ENCODE measurements at places on chromosomes 4 and X. TPM values are rescaled to one million over a fixed set of nuclear protein-coding genes. Genes with fewer than 3 reads are reported as not detected.

- no peak for DNase-seq
Observed at GRCh38 chr4:80471756-80472155, 136.2 kb downstream of the CFAP299 start.

DNA sequence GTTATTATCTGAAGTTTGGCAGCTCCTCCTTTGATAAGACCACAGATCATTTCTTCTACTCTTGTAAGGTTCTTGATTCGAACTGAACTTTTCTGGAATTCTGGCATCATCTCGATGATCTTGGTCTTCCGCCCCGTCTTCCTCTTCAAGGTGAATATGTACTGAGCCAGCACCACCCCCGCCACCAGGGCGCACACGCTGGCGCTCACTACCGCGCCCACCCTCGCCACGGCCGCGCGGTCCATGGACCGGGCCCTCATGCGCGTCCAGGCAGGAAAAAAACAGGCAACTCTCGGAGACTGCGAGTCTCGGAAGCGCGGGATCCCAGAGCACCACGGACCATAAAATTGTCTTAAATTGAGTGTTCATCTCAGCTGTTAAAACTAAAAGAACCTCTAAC lies 458.4 kb upstream of the NDST3 start:
- DNase-seq = no peak

DNA sequence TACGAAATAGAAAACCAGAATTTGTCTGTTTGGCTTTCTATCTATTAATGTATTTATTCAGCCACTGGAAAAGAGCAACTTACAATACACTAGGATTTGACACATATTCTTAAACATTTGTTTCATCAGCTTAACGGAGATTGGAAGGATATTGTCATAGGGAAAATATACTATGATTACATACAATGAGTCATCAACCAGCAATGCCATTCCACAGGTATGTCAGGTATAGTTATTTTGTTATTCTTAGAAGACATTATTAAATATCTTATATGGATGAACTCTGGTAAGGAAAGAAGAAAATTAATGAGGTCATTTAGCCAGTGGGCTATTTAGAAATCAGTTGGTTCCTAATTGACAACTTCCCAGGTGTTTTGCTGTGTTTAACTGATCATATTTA lies 926.6 kb downstream of the STIM2 start:
- DNase-seq = no peak

- no peak for DNase-seq
Observed at GRCh38 chrX:102560423-102561068, 38.8 kb upstream of the ARMCX5 start.

GRCh38 chrX:149079805-149080406 lies 425.2 kb downstream of the IDS start:
- no peak for DNase-seq

DNA sequence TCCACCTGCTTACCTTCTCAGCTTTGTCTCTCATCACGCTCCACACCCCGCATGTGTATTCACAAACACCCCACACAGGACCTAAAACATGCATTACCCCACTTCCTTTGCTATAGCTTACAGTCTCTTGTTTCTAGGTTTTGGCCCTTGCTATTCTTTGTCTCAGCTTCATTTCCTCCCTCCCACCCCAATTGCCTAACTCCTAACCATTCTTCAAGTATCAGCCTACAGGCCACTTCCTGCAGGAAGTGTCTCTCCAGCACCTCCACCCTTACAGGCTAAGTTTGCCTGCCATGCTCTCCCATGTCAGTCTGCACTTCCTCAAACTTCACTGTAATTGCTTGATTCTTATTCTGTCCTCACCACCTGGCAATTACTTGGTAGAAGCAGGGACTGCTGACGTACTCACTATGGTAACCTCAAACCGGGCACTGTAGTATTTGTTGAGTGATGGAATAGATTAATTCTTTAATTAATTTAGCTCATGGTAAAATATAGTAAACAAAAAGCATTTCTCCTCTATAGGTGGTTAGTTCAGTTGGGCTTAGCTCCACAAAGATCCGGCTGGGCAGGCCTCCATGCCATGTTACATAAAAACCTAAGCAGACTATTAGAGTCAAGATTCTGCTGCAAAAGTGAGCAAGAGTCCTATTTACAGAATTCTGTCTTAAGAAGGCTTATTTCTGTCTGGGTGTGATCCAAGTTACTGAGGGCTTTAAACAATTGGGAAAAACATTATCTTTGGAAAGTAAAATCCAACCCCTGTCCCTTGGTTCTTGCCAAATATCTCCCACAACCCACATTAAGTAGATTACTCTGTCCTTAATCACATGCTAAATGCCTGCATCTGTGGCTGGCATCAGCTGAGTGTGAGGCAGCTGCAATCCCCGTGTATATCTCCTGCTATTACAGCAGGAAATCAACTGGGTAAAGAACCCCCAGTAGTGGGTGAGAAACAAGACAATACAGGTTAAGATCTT lies 124.7 kb upstream of the CPEB2 start:
- no peak for DNase-seq

DNA sequence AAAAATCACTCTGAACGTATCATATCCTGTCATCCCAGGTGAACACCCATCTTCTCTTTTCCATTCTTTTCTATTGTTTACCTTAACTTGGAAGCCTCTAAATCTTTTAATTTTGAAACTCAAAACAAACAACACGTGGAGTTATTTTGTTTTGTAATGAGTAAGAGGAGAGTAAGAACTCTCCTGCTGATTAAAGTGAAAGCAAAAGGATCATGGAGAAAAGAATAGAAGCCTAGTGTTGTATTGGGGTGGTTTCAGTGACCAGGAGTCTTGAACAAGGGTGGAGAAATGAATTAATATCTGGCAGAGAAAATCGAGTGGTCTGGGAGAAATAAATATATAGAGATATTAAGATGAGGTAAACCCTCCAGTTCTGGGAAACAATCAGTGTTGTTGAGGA lies 237.4 kb upstream of the UGT8 start:
- DNase-seq = no peak

DNA sequence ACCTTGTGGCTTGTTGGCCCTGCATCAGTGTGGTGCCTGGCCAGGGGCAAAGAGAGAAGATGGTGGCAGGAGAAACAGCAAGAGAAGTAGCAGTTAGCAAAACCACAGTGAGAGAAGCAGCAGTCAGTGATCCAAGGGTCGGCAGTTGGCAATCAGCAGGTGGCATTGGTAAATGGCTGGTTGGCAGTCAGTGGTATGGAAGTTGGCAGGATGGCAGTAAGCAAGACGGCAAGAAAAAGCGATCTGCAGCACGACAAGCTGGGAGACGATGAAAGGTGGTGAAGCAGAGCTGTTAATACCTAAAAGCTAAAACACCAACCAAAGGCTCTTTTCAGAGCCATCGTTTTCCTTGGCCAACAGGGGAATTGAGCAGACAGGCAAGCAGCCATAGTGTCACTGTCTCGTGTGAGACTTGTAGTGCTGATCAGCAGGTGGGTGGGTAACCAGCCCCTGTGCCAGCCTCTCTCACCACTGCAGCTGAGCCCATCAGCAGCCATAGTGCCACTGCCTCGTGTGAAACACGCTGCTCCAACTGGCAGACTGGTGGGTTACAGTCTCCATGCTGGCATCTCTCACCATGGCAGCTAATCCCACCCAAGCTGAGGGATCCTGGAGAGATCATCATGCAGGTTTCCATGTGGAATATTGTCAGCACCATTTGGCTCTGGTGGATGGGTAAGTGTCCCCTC lies 2078.4 kb downstream of the PCDH7 start:
- DNase-seq = no peak

GRCh38 chr4:166594326-166594946 lies 639.9 kb downstream of the SPOCK3 start:
- no peak for DNase-seq

The PPP1R2C gene
- total RNA-seq = not detected

The C4orf36 gene
- total RNA-seq = 5.0 TPM
